NCI-H1417 treated with DMSO at 0.1 percent for 48 hours (cell line): ENCODE measurements at places on chromosomes 1 and 21.

DNA sequence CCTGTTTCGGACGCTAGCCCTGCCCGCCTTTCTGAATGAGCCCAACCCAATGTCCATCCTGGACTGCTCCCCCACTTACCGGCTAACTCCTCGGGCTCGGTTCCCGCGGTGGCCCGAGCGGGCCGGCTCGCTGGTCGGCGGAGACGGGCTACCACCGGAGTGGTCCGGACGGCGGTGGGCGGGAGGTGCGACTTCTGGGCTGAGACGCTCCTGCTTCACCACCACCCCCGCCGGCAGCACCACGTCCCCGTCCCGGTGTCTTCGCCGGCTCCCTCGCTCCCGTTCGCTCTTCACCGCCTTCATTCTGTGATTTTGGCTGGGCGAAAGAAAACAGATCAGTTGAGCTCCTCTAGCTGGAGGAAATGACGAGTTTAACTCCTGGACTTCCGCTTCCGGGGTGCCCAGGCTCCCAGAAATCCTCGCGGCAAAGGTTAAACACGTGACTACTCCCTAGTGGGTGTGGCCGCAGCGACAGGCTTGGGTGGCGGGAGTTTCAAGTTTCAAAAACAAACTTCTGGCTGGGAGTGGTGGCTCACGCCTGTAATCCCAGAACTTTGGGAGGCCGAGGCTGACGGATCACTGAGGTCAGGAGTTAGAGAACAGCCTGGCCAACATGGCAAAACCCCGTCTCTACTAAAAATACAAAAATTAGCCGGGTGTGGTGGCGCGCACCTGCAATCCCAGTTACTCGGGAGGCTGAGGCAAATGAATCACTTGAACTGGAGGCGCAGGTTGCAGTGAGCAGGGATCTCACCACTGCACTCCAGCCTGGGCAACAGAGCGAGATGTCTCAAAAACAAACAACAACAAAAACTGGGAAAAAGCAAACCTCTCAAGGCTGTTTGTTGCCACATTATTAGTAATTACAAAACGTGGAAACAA lies at the start of gene SNIP1:
Gene SNIP1, minus strand, starts transcription at position 367 of the 882 bp plus-strand sequence. Its CDS starts 64 bp downstream, at position 303.
- DNase-seq = peak; percentile 27

- DNase-seq = no peak
These were observed 348.2 kb upstream of the DUSP10 start for GRCh38 chr1:222090103-222090502.

GRCh38 chr1:102861247-102861646 lies 247.1 kb downstream of the COL11A1 start:
- DNase-seq = no peak

DNA sequence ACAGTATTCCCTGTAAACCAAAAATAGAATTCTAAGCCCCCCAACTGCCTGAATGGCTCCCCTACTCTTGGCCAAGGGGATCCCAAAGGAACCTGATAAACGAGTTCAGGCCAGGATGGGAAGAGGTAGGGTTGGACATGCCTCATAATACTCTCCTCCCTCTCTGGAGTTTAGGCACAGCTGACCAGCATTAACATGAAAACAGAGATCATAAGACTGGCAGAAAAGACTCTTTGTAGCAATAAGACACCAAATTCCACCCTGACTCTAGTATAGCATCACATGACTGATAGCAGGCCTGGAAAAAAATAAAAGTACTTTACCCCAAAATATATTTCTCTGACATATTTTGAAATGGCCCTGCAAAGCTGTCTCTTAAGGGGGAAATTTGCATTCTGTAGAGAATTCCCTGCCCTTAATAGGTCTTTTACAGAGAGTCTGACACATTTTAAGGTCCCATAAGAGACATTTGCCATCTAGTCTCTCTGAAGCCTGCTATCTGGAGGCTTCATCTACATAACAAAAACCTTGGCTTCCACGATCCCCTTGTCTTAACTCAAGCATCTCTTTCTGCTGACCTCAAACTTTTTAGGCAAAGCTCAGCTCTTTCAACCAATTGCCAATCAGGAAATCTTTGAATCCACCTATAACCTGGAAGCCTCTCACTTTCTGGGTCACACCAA lies 55.9 kb downstream of the SIK1 start:
- no peak for DNase-seq

- no peak for DNase-seq
These were observed 974.8 kb downstream of the ADGRL2 start for GRCh38 chr1:82775406-82776000.

DNA sequence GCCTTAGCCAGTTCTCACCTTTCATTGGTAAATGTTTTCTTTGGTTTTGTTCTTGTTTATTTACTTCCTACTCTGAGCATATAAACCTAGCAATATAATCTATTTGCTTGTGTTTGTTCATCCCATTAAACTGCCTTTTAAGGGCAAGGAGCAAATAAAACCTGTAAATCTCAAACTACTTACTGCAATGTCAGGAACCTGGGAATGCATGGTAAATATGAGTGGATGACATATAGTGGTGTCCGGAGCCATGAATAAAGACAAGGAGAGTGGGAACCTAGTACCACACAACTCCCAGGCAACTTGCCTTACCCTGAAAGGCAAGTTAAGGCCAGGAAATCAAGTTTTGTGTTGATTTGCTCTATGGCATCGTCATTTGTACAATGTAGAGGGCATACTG lies 1133.7 kb upstream of the NCAM2 start:
- no peak for DNase-seq

- DNase-seq = no peak
These were observed 74.7 kb downstream of the LHX8 start for GRCh38 chr1:75208862-75209261.

GRCh38 chr1:40389871-40390560 lies 16.5 kb downstream of the SMAP2 start:
- no peak for DNase-seq

- DNase-seq = no peak
These were observed 13.8 kb upstream of the FGR start for GRCh38 chr1:27648602-27649305.

GRCh38 chr1:25088946-25089345 lies 143.4 kb downstream of the SYF2 start:
- no peak for DNase-seq

DNA sequence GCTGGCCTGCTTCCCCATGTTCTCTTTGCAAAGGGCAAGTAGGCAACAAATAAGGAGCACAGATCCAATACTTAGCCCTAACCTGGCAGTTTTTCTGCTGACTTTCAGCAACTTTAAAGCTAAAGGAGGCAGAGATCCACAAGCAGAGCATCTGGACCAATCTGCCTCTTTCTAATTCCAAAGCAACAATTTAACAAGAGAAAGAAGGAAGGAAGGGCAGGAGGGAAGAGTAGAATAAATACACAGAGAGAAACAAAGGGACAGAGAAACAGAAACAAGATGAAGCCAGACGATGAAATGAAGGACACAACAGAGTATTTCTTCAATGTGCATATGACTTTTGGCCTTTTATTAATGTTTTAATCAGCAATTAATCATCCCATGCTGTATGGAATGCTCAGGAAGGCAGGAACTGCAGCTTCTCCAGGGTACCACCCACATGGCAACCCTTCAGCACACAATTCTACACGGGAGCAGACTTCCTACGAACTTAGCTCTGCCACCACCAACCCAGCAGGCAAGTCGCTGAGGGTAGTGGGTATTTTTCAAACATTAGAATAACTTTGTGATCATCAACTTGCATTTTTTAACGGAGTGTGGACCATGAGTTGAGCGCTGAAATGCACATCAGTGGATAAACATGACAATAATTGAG lies 15.3 kb downstream of the CLCC1 start:
- no peak for DNase-seq

- no peak for DNase-seq
These were observed 62.7 kb upstream of the LAPTM5 start for GRCh38 chr1:30820299-30820698.

DNA sequence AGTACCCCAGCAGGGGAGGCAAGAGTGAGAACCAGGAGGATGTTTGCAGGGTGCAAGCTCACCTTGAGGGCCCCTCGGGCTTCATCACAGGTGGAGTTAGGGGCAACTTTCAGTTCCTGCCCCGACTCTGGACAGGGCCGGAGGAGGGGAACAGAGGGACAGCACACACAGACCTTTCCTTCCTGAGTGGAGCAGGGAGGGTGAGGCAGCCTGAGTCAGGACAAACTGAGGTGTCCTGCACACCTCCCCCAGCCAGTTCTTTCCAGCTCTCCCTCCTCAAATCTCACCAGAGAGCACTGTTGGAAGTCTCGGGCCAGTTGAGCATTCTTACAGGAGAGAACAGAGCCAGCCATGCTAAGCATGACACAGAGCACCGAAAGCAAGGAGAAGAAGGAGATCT lies 1.5 kb downstream of the ENTREP3 start:
- no peak for DNase-seq

DNA sequence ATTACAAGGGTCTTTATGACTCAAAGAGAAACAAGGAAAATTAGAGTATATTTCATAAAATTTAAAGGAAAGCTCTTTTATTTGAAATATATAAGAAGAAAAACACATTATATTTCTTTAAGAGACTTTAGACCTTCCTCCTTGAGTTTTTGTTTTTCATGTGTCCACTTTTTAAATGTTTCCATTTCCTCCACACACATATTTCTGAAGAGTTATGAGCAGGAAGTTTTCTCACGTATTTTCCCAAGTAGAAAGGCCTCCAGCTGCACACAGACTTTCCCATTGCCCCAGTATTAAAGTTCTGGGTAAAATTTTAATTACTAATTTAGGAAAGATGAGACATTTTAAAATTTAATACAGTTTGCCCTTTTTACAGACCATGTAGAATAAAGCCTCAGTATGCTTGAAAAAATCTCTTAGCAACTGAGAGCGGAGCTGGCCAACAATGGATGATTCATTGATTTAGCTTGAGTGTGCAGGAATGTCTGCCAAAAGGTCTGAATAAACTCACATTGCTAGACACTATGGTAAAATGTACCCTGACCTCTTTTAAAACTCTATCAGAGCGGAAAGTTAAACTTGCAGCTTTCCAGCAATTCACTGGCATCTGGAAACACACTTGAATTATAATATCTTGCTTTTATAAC lies 57.9 kb downstream of the DDAH1 start:
- DNase-seq = no peak

GRCh38 chr1:10762153-10762523 lies 34.3 kb downstream of the CASZ1 start:
- no peak for DNase-seq

- DNase-seq = no peak
These were observed 286.0 kb downstream of the ADGRL2 start for GRCh38 chr1:82086739-82087138.

GRCh38 chr1:161198897-161199431 lies at the start of gene ADAMTS4:
TSS of gene ADAMTS4 (minus strand) at chr1:161199054. CDS start at chr1:161198627, 427 bp downstream.
- DNase-seq = no peak

DNA sequence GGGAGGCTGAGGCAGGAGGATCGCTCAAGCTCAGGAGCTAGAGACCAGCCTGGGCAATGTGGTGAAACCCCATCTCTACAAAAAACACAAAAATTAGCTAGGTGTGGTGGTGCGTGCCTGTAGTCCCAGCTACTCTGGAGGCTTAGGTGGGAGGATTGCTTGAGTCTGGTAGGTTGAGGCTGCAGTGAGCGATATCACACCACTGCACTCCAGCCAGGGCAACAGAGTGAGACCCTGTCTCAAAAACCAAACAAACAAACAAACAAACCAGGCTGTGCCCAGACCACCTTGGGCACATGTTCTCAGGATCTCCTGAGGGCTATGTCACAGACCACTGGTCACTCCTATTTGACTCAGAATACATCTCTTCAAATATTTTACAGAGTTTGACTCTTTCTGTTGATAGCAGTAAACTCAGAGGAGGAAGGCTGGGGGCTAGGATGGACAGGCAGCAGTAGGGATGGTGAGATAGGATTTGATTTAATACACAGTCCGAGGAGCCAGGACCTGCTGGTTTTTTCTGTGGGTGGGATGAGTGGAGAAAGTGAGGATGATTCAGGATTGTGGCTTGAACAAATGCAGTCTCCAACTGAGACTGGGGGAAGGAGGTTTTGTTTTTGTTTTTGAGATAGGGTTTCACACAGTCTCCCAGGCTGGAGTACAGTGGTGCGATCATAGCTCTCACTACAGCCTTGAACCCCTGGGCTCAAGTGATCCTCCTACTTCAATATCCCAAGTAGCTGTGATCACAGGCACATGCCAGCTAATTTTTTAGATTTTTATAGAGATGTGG lies 46.5 kb downstream of the OLFML3 start:
- no peak for DNase-seq

GRCh38 chr1:107529511-107530149 lies 388.8 kb downstream of the NTNG1 start:
- DNase-seq = peak; percentile 49

- no peak for DNase-seq
These were observed 110.8 kb downstream of the KCND3 start for GRCh38 chr1:111878649-111879048.

GRCh38 chr1:156664767-156665411 lies 12.3 kb downstream of the NES start:
- DNase-seq = no peak

DNA sequence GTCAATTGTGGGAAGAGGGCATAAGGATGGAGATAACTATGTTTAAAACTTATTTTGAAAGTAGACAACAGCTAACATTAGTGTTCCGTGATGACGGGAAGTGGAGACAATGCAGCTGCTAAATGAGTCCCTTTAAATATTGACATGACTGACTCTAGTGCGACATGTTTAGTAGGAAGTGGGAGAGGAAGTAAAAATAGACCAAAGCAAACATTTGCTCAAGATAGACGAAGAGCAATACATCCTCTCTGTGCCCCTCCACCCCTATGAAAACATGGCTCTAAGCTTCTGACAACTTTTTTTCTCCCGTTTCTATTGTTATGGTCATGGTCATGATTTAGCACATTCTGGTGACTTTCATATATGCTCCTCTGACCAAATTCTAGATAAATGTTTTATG lies 60.0 kb upstream of the HMCN1 start:
- no peak for DNase-seq

- DNase-seq = no peak
These were observed 6.1 kb downstream of the SRM start for GRCh38 chr1:11053758-11054137.

- no peak for DNase-seq
These were observed 81.3 kb upstream of the SELENON start for GRCh38 chr1:25718732-25719131.

DNA sequence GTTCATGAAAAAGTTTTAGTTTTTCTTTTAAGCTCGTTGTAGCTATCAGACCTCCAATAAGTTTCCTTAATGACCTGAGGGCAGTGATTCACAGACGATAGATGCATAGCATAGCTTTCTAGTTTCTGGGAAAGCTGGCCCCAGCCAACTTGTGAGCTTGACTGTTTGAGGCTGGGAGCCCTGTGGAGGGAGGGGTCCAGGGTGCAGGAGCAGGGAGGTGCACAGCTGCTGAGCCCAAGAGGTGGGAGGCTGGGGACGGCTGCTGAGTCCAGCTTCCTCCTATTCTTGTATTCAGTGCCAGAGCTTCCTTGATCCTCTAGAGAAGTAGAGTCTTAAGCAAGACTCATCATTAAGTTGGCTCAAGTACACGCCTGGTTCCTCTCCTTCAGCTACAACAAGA lies 11.0 kb upstream of the AVPR1B start:
- DNase-seq = no peak

DNA sequence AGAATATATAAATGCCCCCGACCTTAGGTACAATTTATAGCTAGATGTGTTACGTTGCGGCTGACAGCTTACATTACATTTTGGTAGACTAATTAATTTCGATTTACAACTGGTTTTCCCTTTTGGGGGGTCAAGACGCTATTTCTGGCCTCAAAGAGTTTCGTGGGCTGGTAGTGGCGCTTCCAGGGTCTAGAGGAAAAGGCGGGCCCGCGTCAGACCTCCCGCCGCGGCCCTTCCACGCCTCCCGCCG lies 391 bp downstream of the IFT25 start:
- DNase-seq = no peak
